ENCODE measurements at places on chromosomes 1 and 21.

DNA sequence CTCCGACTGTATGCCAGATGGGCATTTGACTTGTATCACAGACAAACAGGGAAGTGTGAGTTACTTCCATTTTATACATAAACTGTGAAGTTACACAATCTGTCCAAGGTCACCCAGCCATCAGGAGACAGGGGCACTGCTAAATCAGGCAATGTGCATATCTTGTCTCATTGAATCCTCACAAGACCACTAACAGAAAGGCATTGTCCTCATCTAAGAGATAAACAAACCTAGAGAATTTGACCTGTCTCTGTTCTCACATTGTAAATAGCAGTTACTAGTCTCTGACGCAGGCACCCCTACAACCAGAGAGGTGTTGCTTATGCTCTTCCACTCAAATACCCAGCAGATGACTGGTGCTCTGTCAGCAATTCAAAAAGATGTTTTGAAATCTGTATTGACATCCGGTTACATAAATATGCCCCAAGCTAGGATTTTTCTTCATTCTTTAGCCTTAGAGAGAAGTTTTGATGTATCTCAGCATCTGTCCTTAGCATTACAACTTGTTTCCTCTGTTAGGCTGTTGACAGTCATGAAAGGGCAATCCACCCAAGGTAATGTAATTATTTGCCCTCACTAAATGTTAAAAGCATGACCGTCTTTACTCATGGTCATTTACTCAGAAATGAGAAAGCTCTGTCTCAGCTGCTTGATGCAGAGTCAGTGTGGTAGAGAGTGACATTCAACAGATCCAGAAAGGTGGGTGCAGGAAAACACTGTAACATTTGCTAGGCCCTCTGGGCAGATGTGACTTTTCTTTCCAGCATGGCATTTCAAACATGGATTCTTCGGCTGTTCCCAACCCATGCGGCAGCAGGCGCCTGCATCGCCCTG is 51.9 kb upstream of the ZNF326 start:
- peak; percentile 67 for DNase-seq

- no peak for DNase-seq
These were observed 80.7 kb downstream of the VWA5B1 start for GRCh38 chr1:20371411-20371810.

GRCh38 chr1:182198006-182198605 is 136.6 kb upstream of the ZNF648 start:
- no peak for DNase-seq

- no peak for DNase-seq
These were observed 10.5 kb upstream of the ECE1 start for GRCh38 chr1:21300774-21301173.

DNA sequence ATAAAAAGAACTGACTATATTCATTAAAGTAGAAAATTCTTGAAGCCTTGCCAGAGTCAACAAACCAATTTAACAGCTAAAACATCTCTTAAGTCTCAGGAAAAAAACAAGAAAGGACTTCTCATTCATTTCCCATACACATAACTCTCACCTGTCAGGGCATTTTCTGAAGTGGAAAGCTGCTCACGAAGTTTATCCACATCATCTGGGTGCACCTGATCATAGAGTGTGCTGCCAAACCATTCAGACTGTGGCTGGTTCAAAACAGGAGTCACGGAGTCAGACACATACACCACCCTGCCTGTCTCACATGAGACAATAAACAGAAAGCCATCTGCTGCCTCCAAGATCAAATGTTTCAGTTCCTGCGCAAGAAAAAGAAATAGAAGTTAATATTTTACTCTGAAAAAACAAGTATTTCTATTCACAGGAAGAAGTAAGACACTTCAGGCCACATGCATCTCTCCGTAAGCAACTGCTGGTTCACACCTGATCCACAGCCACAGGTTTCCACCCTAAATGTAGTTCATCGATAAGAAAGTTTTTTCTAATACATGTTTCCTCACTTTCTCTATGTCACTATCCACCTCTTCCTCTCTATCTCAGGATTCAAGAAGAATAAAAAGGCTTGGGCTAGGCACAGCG is 28.2 kb upstream of the CTSK start:
- DNase-seq = no peak

GRCh38 chr1:182387566-182387965 is 4.0 kb downstream of the GLUL start:
- no peak for DNase-seq

GRCh38 chr1:231929311-231929710 is 302.7 kb downstream of the DISC1 start:
- no peak for DNase-seq

- no peak for DNase-seq
These were observed at the start of gene GIPC2 for GRCh38 chr1:78045926-78046778. GIPC2 (plus strand) TSS chr1:78045966; CDS start chr1:78046095, 129 bp downstream.

DNA sequence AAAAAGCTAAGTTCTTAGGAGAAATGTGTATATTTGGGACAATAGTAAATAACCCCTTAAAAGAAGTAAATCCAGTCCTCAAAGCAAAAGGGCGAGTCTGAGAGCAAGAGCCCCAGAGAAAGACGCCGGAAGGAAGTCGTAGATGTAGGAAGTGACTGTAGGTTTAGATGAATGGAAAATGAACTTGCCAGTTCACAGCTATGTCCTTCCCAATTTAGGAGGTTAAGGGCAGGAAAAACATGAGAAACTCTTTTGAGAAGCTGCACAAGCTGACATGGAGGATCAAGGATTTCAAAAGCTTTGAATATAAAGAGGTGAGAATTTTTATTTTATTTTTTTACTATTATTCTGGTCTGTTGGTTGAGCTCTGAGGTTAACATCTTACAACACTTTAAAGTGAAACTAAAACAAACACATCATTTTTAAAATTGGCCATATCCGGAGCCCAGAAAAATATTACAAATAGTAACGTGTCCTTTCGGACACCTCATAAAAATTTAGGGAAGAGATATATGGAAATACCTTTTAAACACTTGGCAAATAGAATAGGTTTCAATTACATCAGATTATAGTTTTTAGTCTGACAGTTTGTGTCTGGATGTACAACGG is 1178.6 kb downstream of the MRPL39 start:
- DNase-seq = peak; percentile 51

DNA sequence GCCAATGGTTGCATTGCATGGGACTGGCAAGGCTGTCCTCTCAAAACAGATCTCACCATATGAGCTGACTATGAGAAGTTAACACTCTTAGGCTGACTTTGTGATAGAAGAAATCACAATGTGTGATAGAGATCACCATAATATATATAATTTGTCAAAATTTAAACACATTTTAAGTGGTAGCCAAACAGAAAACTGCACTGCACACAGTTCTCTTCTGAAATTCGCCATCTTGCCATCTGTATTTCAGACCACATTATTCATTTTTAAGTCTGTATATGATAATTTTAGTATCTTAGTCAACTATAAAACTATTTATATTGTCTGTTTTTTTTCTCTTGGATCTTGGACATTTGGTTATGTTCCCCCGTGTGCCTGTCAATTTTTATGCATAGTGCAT is 374.7 kb downstream of the AJAP1 start:
- no peak for DNase-seq

DNA sequence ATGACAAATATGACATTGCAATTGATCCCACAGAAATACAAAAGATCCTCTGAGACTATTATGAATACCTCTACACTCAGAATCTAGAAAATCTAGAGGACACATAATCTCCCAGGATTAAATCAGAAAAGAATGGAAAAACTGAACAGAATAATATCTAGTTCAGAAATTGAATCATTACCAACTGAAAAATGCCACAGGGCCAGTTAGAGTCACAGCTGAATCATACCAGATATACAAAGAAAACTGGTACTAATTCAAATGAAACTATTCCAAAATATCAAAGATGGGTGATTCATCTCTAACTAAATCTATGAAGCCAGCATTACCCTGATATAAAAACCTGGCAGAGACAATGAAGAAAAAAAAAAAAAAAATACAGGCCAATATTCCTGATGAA is 149.3 kb downstream of the BRINP3 start:
- no peak for DNase-seq

DNA sequence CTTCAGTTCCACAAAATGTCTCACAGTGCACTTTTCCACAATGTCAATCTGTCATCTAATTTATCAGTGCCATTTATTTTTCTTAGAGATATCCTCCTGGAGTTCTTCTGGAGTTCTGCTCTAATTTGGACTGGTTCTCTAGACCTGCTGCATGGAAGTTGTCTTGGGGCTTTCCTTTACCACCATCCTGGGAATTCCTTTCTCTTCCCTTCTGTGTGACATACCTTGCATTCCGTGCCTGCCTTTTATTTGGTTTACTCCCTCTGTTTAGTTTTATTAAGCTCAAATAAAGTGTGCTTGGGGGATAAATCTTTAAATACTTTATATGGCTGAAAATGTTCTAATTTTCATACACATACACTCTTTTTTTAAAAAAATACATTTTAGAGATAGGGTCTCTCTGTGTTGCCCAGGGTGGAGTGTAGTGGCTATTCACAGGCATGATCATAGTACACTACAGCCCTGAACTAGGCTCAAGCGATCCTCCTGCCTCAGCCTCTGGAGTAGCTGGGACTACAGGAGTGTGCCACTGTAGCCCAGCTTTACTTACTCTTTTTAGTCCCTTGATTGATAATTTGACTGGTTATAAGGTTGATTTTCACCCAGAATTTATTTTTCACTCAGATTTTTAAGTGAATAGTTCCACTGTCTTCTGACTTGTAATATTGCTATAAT is 14.4 kb downstream of the MTF2 start:
- no peak for DNase-seq

DNA sequence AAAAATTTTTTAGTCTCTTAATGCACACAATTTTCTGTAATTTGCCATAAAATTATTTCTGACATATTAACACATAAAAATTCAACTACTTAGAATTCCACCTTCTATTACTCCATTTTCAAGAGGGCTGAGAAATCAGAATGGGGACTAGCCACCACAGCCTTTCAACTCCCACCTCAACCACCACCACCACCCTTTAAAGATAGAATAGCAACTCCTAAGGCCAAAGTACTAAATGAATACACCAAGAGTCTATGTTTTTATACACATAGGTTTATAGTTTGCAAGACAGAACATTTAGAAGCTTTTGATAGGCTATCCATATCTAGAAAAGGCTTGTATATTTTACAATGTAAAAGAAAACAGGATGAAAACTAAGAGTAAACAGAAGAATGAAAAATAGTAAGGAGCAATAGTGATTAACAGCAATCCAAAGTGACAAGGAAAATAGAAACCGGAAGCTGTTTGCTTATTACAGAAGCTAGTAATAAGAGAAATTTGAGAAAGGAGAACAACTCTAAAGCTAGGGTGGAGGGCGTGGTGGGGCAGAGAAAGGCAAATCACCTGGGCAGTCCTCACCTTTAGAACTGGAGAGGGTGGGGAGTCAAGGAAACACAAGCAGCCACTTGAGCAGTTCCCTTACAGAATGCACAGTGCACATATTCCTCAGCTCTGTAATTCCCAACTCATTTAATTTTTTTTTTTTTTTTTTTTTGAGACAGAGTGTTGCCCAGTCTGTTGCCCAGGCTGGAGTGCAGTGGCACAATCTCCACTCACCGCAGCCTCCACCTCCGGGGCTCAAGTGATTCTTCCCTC is 27.7 kb downstream of the EPS15 start:
- DNase-seq = peak; percentile 69

GRCh38 chr1:172179918-172180317 is 240.6 kb upstream of the C1orf105 start:
- DNase-seq = no peak

- DNase-seq = no peak
These were observed 9.1 kb downstream of the SWT1 start for GRCh38 chr1:185166106-185166505.

DNA sequence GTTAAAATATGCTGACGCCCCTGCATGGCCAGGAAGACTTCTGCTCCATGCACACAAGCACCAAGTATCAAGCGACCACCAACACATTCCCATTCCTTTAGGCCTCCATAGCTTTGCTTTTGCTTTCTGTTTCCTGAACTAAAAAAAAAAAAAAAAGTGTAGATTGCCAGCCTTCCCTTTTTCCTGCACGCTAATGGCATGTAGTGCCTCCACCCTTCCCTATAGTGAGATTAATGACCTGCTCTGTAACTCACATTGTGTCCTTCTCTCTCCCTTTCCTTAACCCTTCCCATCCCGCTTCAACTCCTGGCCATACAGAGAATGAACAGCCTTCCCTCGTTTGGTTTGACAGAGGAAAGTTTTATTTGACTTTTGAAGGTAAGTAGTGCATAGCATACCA is 57.1 kb upstream of the DYNLT5 start:
- peak; percentile 31 for DNase-seq

- DNase-seq = peak; percentile 72
These were observed 8.2 kb downstream of the UQCRHL start for GRCh38 chr1:15799004-15799867.

DNA sequence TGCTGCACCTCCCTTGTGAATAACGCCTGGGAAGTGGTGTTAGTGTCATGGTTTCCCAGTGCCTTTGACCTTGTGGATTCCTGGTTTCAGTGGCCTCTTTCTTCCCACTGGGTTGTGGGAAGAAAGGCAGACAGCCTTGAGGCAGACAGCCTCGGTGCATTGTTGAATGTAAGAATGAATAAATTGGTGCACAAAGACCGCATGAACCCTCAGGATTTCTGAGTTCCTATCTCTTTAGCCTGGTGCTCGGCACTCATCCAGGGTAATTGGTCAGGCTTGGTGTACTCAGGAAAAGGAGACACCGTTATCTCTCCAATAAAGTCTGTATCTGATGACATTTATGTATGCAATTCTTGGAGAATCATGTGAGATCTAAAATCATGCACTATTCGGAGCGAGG is 5.1 kb downstream of the ZNF362 start:
- no peak for DNase-seq

DNA sequence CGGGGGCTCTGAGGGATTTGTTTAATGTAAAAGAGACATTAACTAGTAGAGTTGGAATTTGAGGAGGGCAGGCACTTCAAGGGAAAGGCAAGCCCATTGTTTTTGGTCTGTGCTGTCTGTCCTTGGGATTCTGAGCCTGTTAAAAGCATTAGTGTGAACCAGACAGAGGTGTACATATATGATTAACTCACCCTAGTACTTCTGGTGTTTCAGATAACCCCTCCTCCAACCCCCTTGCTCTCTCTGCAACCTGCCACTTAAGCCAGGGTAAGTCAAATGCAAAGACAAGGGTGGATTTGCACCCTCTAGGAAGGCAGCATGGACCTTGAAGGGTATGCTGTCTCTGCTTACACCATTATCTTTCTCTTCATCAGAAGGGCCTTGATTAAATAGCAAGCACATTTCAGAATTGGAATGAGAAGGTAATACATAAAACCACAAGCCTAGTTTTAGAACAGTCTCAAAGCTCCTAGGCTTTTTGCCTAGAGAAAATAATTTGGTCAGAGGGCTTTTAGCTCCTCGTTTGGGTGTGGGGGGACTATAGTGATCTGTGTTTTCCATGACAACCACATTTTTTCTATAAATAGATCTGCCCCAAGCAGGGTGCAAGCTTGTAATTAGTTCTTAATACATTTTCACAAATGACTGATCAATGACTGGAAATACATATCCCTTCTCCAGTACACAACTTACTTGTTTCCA is 120.7 kb upstream of the SGIP1 start:
- DNase-seq = no peak

- DNase-seq = peak; percentile 93
These were observed at the start of gene C1orf21 for GRCh38 chr1:184386312-184387068. C1orf21 (plus strand) TSS chr1:184387029; CDS start chr1:184477510, 90,481 bp downstream.

- no peak for DNase-seq
These were observed 225.4 kb downstream of the TRABD2B start for GRCh38 chr1:47771751-47772150.

All from suppressor macrophage treated with lipopolysaccharide for 4 hours (primary cell).